ENCODE measurements at places on chromosomes 7 and 10.

DNA sequence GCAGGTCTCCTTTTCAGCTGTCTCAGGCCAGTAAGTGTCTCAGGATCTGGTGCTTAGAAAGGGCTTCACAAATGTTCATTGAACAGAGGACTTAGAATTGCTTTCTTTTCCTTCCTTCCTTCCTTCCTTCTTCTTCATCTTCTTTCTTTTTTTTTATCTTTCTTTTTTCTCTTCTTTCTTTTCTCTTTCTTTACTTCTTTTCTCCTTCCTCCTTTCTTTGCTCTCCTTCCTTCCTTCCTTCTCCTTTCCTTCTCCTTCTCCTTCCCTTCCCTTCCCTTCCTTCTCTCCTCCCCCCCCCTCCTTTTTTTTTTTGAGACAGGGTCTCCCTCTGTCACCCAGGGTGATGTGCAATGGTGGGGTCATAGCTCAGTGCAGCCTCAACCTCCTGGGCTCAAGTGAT is 34.6 kb downstream of the COL26A1 start:
- no peak for DNase-seq

DNA sequence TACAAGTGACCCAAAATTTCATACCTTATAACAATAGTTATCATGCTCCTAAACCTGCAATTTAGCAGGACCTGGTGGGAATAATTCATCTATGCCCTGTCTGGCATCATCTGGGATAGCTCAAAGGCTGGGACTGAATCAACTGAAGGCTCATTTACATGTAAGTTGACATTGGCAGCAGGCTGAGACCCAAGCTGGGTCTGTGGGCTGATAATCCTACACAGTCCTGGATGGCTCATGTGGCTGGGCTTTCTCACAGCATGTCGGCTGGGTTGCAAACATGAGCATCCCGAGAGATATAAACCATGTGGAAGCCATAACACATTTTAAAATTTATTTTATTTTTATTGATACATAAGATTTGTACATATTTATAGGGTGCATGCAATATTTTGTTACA is 19.5 kb upstream of the ABCB5 start:
- no peak for DNase-seq

DNA sequence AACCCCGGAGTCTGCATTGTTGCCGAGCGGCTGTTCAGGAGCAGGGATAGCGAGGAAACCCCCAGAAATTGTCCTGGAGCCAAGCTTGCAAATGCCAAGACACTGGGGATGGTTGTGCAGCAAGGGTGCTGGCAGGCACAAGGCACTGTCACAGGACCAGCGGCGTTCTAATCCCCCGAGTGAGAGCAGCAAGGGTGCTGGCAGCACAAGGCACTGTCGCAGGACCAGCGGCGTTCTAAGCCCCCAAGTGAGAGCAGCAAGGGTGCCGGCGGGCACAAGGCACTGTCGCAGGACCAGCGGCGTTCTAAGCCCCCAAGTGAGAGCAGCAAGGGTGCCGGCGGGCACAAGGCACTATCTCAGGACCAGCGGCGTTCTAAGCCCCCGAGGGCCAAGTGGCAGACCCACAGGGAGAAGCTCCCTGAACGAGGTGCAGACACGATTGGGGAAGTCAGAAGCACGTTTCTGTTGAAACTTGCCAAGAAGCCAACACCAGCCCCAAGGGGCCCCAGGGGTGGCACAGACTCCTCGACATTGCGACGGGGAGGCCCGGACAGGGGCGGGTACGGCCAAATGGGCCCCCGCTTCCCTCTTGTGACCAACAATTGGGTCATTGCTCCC is 40.4 kb upstream of the INPP5A start:
- DNase-seq, result no peak

DNA sequence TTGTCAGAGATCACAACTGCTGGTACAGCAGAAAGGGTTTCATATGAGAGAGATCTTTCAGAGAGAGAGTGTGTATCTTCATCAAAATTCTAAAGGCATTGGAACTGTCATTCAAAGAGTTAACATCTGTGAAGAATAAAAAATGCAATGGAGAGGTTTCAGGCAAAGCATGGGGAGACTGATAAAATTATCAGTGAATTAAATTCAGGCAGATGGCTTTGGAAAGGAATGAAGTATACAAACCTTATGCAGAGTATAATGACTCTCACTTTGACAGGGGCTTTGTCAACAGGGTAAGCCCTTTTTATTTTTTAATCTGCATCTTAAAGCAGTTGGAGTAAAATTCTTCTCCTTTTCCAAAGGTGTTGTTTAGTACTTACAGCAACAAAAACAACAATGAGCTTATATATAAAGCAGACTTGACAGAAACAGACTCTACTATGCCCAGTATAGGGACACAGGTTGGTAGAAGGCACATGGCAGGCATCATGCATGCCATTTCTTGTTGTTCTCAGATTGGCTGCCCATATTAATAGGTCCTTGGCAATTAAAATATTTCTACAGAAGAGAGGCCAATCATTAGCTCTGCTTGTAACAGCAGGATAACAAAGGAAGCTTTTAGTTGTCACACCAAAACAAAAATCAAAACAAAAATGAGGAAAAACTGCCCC is 54.9 kb upstream of the NXPH1 start:
- DNase-seq, result no peak

GRCh38 chr7:111980725-111981124 is 225.5 kb downstream of the DOCK4 start:
- no peak for DNase-seq

- no peak for DNase-seq
These were observed 639.8 kb upstream of the FZD8 start for GRCh38 chr10:36281831-36282331.

All from activated CD4-positive, alpha-beta T cell treated with anti-CD3 and anti-CD28 coated beads for 4 hours (primary cell).